ENCODE measurements at places on chromosomes 2 and 18.

GRCh38 chr2:74250189-74250631, 51.8 kb downstream of the MTHFD2 start:
- no peak for DNase-seq

- DNase-seq = no peak
Measured at GRCh38 chr2:171210864-171211431, 50.3 kb upstream of the TLK1 start.

DNA sequence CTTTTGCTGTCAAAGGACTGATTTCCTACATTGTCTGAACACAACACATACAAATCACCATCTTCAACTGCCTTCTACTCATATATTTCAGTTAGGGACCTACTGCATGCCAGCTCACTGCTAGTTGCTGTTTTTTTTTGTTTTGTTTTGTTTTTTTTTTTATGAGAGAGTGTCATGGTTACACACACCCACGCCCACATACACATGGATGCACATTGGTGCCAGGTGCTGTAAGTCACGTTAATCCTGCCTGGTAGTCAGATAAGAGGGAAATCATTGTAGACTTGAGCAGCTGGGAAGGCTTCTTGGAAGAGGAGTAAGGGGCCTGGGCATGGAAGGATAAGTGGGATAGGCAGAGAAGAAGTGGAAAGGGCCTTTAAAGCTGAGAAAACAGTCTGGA, 209.9 kb downstream of the TDRD15 start:
- DNase-seq = no peak

DNA sequence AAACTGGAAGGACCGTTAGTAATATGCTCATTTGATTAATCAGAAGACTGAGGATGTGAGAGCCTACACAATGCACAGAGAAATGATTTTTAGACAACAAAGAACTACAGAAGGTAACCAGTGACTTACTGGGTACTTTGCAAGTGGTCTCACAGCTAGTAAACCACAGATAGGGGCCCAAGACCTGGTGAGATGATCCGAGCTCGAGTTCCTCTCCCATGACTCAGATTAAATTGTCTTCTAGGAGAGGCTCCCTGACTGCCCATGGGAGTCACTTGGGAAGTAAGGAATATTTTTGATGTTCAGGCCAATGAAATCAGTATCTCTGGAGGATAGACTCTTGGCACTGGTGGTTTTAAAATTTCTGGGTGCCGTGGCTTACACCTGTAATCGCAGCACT, 220.2 kb downstream of the CLIP4 start:
- DNase-seq = no peak

- no peak for DNase-seq
Measured at GRCh38 chr2:196160946-196161345, 10.4 kb downstream of the STK17B start.

- DNase-seq = no peak
Measured at GRCh38 chr2:237729681-237730475, 68.7 kb upstream of the RBM44 start.

DNA sequence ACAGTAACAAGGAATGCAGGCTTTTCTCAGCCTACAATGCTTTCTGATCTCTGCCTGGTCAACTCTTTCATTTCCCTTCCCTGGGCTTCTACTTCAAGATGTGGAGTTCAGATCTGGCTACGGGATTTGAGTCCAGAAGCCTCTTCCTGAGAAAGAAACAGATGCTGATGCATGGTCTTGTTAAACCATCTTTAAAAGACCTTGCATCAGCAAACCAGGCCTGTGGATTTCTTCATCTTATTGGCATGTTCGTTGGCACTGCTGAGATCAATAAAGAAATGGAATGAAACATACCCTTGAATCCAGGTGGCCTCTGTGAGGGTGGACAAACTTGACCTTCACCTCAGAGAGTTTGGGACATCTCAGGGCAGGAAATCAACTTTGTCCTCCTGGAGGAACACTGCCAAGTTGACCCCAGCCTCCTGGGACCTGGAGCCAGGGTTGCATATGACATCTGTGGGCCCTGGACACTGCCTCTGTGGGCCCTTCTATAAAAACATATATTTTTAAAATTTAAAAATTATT, 21.4 kb downstream of the IGFBP2 start:
- DNase-seq = no peak

DNA sequence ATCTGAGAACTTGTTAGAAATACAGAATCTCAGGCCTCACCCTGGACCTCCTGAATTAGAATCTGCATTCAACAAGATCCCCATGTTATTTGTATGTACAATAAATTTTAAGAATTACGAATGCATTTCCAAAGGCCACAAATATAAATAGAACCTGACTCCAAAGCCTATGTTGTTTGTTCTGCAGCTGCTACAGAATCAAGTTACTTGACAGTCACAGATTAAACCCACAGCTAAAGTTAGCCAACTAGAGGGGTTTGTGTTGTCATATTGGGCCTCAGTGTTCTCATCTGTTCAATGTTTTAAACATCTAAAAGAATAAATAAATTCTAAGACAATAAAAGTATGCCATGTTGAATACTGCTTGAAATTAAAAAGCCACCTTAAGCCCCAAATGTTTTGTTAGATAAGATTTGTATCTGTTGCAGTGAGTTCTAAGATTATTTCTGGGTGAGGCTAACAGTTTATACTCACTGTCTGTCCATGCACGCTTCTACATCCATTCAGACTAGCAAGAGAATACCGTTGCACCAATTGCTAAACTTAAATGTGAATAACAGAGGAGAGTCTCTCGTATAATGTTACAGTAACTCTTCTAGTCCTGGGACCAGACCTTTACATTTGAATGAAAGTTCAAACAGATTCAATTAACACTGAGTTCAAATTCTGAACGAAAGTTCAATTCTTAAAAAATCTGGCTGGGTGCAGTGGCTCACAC, 200.4 kb downstream of the MEMO1 start:
- no peak for DNase-seq

DNA sequence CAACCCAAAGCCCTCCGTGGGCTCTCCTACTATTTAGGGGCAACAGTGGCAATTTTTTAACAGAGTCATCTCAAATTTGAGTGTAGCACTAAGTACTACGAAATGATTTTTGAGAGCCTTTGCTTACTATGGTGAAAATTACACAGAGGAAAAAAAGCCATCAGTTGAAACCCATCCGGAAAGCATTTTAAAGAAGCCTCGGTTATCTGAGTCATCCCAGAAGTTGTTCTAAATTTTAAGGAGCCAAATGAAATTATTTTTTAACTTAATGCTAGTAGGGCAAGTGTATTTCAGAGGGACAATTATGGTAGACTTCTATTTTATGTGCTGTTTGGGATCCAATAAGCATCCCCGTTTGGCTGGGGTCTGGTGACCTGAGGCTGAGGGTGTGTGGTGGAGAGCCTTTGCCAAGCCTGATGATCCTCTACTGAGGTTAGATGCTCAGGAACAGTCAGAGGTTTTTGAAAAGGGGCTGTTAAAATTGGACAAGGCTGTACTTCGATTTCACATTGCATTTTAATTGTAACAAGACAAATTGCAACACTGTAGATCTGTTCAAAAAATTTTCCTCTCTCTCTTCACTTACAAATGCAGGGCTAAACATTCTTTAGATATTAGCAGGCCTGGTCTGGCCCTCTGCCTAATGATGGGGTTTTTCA, 47.0 kb downstream of the RAPGEF4 start:
- no peak for DNase-seq

DNA sequence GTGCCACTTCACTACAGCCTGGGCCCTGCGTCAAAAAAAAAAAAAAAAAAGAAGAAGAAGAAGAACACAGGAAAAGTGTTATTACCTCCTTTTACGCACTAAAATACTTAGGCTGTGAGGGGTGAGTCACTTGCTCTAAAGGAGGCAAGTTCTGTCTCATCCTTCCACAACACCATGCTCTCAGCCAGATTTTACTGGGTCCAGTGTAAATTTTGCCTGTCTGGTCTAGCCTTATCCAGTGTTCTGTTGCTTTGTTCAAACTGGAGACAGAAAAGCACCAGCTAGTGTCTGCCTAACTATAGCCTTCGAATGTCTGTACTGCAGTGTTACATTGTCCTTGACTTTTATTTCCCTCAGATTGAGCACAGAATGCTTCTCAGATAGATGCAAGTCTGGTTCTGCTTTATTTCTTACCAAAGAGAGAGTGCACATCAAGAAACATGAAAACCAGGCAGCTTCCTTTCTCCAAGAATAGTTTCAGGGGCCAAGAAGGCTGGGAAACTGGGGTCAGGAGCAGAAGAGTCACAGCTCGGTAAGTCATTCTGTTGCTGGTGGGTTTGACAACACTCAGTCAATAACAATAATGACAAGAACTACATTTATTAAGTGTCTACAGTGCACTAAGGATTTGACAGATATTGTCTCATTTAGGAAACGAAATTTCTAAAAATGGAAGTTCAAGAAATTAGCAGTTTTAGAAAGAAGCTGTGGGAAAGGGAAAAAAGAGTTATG, 3.1 kb upstream of the MSGN1 start:
- DNase-seq = peak; percentile 56

DNA sequence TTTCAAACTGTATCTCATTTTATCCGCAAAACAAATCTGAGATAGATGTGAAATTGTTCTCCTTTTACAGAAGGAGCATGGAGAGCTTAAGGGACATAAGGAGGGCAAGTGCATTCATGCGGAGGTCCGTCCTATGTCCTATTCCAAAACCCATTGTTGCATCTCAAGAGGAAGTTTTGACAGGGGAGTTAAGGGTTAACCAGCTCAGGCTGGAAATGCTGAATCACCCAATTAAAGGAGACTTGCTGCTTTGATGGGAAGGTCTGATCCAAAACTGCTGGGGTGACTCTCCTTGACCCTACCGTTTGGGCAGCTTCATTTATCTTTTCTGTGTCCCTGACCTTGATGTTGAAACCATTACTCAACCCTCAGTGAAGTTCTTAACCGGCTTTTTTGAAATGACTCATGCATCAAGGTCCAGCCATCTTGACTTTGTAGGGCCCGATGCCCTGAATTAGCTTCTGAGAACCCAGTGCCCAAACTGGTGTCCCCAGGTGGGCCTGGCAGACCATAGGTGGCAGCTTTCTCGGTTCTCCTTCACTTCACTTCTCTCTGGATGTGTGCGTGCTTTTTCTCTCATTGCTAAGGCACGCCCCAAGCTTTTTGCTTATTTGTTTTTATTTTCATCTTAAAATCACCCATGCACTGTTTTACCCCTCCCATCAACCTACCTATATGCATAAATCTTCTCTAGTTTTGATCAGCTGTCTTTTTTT, 15.9 kb upstream of the TXNDC2 start:
- DNase-seq = peak; percentile 47

- DNase-seq = no peak
Measured at GRCh38 chr2:162002623-162003235, 71.3 kb downstream of the DPP4 start.

GRCh38 chr2:181183878-181184542, 203.6 kb downstream of the UBE2E3 start:
- no peak for DNase-seq

DNA sequence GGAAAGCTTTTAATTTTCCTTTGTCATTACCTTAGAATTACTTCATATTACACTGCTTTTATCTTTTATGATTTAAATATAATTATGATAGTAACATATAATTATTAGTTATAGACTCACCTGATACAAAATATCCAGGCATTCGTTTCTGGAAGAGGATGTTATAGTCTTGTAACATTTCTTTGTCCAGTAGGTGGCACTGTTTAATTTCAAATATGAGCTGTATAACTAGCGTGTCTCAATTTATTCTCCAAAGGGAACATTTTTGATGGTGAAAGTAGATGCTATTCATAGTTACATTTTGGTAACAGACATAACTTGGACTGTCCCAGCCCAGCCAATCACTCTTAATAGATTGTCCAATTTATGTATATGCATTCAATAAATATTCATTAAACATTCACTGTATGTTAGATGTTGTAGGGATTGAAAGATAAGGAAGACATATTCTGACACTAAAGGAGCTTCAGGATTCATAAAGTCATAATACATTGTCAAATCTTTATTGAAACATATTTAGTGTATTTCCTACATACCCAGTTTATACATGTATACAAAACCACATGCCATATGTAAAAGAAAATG, 19.2 kb downstream of the DAW1 start:
- DNase-seq = no peak

- DNase-seq = no peak
Measured at GRCh38 chr2:19545507-19545906, 187.1 kb upstream of the OSR1 start.

DNA sequence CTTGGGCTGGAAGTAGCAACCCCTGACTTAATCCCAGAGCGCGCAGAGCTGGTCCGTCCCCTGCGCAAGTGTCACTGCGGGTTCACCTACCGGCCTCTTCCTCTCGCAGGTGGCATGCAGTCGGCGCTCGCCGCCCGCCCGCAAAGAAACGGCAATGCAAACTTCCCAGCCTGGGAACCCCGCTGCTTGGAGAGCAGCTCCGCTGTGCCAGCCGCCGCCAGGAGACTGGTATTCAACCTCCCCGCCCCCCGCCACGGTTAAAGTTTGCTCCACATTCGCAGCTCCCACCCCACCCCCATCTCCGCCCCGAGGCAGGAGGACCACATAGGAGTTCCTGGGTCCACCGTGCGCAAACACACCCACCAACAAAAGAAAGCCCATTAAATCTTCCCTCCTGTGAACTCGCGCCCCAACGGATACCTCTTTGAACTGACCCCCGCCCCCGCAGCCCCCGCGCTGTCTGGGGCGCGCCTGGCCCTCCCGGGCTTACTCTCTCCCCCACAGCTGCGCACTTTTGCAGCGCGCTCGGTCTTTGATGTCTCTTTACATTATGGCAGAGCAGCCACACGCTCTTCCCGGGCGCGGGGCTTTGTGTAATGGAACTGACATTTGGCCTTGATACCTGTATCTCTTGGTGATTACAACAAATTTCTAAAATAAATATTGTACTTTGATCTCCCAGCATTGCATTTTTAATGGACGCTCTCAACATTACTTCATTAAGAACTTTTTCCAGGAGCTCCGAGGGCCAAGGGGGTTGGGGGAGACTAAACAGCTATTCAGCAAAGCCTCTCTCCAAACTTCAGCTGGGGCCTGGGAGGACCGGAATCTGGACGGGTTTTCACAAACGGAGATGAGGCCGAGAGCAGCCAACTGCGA, 3.1 kb upstream of the SP5 start:
- no peak for DNase-seq

DNA sequence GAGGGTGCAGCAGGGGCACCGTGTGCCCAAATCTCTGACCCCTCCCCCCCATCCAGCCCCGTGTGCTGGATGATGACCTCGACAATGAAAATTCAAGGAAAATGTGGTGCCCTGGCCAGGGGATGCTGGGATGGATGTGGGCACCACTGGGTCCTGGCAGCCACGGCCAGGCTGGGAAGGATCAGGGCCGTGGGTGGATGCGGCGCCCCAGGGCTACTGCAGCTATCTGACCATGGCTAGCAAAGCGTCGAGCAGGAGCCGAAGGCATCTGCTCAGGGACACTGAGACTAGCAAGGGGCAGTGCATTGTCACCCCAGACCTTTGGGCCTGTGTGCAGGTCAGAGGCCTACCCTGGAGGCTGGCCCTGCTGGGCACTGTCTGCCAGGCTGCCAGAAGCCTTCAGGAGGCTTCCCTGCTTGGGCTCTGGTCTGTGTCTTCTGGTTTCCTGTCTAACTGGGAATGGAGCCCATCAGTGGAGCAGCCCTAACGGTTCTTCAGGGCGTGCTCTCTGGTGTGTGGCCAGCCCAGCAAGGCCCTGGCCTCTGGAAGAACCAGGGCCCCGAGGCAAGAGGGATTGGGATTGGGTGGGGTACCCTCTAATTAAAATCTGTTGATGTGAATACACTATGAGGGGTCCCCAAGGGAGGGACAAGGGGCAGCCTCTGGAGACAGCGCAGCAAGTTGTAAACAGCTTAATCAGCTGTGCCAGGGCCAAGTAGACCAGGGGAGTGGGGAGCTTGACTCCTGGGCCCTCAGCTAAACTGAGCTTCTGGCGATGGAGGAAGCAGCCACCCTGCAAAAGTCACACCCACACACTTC, 98.0 kb downstream of the STPG4 start:
- DNase-seq = no peak

Measured in brain microvascular endothelial cell (primary cell).